MM.1S (cell line): ENCODE measurements at places on chromosomes 11 and 22.

- DNase-seq = no peak
These were observed 11.0 kb upstream of the CWF19L2 start for GRCh38 chr11:107468596-107468995.

DNA sequence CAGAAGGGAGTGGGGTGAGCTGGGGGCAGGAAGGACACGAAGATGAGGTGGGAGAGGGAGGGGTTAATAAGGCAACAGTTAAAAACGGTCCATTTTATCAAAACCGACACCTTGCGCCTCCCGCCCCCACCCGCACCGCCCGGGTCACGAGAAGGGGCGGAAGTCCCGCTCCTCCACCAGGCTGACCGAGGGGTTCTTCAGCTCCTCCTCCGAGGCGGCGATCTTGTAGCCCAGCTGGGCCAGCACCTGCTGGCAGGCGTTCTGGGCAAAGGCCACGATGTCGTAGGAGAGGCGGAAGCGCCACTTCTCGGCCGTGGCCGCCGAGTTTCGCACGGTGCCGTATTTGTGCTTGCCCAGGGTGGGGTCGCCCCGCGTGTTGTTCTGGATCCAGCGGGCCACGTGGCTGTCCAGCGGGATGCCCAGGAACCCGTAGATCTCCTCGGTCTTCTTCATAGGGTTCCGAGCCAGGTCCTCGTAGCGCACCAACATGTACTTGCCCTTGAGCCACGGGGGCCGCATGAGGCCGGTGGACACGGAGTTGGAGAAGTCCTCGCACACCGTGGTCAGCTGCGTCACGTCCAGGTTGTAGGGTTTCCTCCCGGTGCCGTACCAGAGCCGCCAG lies 15.8 kb downstream of the CHST1 start:
- no peak for DNase-seq

DNA sequence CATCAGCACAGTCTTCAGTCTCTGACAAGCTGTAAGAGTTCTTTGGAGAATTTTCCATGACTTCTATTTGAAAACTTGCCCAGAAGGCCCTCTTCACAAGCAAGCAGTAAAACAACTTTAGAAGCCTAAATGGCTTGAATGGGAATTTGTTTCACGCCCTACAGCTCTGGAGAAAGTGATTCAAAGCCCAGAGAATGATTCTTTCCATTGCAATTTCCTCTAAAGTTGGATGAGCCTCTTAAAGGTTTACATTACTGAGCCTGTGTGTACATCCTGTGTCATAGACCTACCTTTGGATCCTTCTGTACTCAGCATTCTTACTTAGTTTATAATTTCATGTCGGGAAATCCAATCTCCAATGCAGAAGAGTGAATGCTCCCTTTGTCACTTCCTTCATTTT lies 6.8 kb upstream of the OR8B3 start:
- DNase-seq = no peak

GRCh38 chr11:10019906-10020682 lies 273.9 kb downstream of the SBF2 start:
- no peak for DNase-seq

GRCh38 chr11:78099666-78100065 lies 20.0 kb upstream of the NDUFC2 start:
- no peak for DNase-seq

- DNase-seq = no peak
These were observed 27.6 kb downstream of the LRFN4 start for GRCh38 chr11:66884443-66884842.

GRCh38 chr22:43365715-43366440 lies 22.7 kb upstream of the SCUBE1 start:
- no peak for DNase-seq

- DNase-seq = peak; percentile 79
These were observed 943 bp downstream of the CSF2RB start for GRCh38 chr22:36914390-36914752.

GRCh38 chr11:71145988-71146824 lies 106.2 kb downstream of the SHANK2 start:
- DNase-seq = no peak

DNA sequence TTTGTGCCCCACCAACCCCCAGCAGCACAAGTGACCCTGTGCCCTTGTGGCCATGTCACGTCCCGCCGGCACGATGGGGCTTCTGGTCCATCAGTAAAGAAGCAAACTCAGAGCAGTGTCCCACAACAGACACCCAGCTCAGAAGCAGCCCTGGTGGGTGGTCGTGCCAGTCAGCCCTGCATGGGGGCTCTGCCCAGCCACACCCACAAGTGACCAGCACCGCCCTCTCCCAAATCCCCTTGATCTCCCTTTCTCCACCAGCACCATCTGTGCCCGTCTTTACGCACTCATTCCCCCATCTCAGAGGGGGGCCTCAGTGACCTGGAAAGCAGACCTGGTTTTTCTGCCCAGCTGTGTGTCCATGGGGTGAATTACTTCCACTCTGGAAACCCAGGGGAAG lies 149.1 kb downstream of the DSCAML1 start:
- no peak for DNase-seq

GRCh38 chr22:24758164-24758799 lies 16.2 kb downstream of the PIWIL3 start:
- peak; percentile 54 for DNase-seq

DNA sequence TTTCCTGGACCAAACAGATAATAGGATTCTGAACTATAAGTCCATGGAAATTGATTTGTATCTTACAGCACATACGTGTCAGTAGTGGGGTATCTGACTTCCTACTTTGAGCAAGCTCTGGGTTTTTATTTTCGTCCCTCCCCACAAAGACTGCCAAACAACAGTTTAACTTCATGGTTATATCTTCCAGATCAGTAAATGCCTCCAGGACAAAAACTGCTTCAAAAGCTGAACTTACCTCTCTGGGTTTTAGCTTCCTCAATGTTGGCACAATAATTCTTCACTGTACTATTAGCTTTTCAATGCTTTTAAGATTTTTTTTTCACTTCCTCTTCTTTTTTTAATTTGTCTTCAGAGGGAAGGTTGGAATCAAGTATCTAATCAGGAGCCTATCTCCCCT lies 4.2 kb upstream of the DPF2 start:
- DNase-seq = no peak

- no peak for DNase-seq
These were observed 125.8 kb downstream of the ST3GAL4 start for GRCh38 chr11:126481303-126481680.

DNA sequence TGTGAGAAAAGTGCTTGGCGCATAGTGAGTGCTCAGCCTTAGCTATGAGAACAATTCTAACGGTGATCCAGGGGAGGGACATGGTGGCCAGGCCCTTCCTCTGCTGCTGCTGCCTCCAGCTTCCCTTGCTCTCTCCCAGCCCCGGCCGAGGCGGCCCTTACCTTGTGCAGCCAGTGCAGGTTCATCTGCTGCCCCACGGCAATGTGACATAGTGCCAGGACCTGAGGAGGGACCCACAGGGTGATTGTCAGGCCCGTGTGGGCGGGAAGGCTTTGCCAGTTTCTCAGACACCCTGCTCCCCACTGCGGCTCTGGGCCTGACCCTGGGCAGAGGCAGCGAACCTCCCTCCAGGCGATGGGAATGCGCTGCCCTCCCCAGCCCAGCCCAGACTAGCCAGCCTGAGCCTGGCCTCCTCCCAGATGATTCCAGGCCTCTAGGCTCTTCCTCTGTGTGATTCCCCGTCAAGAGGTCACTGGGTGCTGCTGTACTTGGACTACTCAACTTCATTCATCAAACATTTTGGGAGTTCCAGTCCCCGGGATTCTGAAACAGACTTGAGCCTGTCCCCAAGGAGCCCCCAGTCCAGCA lies 23.7 kb upstream of the KLHL35 start:
- DNase-seq = no peak

- DNase-seq = no peak
These were observed 12.9 kb downstream of the ADORA2A start for GRCh38 chr22:24440270-24440717.

GRCh38 chr11:96940227-96940626 lies 550.4 kb downstream of the JRKL start:
- DNase-seq = no peak

GRCh38 chr11:64265176-64266160 lies 14.1 kb downstream of the PLCB3 start:
- DNase-seq = no peak

GRCh38 chr11:45161252-45162063 lies 15.0 kb downstream of the PRDM11 start:
- no peak for DNase-seq

- DNase-seq = no peak
These were observed 21.8 kb upstream of the GNB1L start for GRCh38 chr22:19876314-19876940.

- DNase-seq = no peak
These were observed 3.8 kb downstream of the ARVCF start for GRCh38 chr22:20012741-20013331.

DNA sequence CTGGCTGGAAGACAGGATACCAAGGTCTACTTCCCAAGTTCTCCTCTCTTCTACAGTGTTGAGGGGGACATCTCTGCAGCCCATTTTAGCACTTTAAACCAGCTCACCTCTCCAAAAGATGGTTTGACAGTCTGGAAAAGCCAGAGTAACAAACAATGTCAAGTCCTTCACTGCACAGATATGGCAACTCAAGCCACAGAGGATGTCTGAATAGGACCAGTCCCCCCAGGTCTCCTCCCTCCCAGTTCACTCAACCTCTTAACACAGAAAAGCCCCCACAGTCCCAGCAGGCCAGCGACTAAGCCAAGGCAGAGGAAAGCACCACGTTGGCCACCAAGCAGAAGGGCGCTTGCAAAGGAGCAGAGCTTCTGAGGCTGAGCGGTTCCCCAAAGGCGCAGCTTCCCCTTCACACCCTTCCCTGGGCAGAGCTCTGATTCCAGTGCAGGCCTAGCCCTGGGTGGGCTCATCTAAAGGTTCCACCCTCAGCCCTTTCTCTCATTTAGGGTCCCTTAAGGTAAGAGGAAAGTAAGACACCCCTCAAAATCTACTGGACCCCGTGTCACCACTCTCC lies 62.7 kb downstream of the PAK1 start:
- peak; percentile 30 for DNase-seq

GRCh38 chr22:26065847-26066246 lies 103.4 kb upstream of the SEZ6L start:
- no peak for DNase-seq

DNA sequence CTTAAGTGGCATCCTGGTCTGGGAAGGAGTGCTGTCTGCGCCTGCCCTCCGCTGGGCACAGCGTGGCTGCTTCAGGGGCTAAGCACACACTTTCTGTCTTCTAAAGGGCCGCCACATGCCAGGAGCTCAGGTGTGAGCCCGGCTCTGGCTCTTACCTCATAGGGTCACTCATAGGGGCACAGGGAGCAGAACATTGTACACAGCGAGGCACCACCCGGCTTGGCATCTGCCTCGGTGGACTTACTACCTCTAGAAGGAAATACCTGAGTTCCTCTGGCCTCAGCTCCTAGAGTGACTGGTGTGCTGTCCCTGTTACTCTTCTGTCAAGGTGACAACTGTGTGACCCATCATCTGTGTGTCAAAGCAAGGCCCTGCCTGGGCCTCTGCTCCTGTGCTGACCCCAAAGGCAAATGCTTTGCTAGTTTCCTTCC lies 13.4 kb downstream of the NEAT1 start:
- DNase-seq = peak; percentile 20
